ENCODE measurements at places on chromosomes 7 and 10.

GRCh38 chr7:12732428-12732827, 45.0 kb downstream of the ARL4A start:
- DNase-seq, result no peak

GRCh38 chr7:129949292-129950133, 3.2 kb downstream of the UBE2H start:
- peak; percentile 31 for DNase-seq

- DNase-seq, result no peak
Observed at GRCh38 chr10:71289421-71290130, 29.5 kb upstream of the SLC29A3 start.

DNA sequence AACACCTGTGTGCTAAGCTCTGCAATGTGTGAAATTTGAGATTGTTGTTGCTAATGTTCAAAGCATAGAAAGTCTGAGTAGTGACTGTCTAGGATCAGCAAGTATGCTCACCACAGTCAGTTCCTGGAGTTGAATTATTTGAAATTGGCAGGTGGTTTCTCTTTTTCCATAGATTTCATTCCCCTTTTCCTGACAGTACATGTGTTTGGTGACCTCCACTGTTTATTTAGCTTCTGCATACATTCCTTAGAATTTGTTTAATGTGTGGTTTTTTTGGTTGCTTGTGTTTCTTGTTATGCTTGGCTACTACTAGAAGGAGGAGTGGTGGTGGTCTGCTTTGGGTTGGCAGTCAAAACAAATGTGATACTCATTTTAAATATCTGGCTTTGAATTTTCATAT, 52.3 kb downstream of the FOXP2 start:
- peak; percentile 29 for DNase-seq

- DNase-seq, result no peak
Observed at GRCh38 chr7:150447966-150448788, 2.3 kb upstream of the GIMAP8 start.

DNA sequence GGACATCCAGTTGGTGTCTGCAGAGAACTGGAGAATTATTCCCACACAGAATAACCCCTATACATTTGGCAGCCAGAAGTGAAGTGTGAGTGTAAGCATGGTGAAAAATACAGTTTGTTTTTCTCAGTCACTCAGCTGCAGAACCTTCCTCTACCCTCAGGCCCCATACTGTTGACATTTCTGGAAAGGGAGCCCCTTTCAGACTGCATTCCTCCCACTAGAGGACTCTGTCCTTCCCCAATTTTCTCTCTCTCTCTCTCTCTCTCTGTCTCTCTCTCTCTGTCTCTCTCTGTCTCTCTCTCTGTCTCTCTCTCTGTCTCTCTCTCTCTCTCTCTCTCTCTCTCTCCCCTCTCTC, 86.8 kb upstream of the STEAP1B start:
- no peak for DNase-seq

DNA sequence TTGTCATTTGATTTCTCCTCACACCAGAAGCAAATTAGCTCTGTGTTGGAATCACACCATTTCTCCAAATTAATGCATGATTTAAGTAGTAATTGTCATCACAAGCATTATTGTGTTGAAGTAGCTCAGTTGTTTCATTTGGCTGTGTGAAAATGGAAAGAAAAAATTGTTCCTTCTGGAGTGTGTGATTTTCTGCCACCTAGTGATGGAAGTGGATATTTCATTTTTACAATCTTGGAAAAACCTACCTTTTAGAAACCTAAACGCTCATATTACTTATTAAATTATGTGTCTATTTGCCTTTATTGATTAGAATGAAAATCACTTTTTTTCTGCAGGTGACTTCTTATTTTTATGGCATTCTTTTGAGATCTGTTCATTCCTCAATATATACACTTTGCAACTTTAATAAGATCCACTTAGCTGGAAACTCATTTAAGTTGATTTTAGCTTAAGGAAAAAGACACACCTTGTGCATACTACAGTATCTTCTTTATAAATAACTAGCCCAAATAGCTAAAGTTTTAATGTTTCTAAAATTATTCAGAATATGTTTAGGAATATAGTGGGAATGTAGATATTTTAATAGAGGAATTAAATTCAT, 50.0 kb downstream of the SRI start:
- DNase-seq, result no peak

GRCh38 chr7:41822259-41822817, 119.4 kb upstream of the INHBA start:
- no peak for DNase-seq

- DNase-seq, result no peak
Observed at GRCh38 chr7:71193099-71193810, 61.3 kb downstream of the GALNT17 start.

DNA sequence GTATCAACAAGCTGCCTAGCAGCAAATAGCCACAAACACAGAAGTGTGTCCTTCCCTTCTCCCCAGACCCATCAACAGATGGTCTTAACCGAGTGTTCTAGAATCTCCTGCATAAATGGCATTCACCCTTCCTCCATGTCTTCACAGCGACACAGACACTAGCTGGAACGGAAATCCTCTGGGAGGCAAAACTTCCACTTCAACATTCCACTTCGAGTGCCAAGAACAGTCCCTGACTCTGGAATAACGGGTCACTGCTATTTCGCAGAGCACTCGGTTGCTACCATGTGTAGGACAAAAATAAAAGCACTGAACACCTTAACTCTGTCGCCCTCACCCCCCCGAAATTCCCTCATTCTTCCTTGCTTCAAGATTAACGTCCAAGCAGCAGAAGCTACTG, 65.1 kb downstream of the SFMBT2 start:
- no peak for DNase-seq

DNA sequence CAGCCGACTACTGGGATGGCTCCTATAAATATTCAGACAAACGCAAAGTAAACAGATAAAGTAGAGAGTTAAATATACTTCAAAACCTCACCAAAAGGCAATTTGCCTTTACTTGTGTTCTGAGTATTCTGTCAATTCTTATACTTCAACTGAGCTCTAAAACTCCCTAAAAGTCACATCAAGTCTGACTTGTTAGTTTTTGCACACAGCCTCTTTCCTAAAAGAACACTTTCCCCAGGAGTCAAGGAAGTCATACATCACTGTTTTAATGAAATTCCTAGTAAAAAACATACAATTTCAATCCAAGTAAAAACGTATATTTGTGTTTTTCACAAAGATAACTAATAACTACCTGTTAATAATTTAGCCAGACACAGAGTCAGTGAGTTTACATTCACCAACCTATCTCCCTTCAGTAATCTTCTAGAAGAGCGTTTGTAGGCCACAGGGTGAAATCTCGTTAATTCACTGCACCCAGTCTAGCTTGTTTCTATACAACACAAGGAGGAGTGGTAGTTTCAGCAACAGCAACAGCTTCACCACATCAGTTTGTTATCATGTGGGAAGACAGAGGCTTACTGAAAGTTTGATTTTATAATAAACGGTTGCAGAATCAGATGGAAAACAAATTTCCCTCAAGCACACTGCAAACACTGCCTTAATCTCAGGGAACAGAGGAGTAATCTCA, 2.7 kb downstream of the COBL start:
- DNase-seq, result no peak

DNA sequence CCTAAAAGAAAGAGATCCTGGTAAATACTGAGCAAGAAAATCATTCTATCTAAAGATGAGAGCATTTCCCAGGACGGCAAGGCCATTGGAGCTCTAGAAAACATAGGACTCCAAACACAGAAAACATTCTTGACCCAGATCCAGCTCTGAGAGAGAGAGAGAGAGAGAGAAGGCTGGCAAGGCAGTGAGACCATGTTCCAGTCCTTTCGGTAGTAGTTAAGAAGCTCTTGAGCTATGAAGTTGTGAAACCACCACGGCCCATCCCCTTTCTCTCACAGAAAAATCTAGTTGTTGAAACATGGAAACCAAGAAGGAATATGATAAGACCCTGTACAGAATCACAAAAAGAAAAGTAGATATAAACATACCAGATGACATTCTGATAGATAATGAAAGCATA, 212.4 kb upstream of the NPSR1 start:
- DNase-seq, result no peak

DNA sequence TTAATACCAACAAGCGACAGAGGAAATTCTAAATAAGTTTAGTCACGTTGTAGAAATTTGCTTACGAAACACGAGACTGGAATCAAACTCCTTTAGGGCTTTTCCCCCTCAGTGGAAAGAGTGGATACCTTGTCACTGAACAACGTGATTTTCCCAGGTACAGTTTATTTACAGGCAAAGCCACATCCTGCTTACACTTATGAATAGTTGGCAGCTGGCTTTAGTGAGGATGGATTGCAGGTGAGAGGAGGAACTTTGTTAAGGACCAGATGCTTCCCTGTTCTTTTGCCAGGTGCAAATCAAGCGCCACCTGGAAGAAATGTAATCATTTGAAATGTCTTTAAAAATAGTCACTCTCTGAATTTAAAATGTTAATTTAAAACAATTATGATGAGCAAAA, 282.4 kb downstream of the ADARB2 start:
- DNase-seq, result no peak

- no peak for DNase-seq
Observed at GRCh38 chr7:28195910-28196620, 15.5 kb upstream of the JAZF1 start.

DNA sequence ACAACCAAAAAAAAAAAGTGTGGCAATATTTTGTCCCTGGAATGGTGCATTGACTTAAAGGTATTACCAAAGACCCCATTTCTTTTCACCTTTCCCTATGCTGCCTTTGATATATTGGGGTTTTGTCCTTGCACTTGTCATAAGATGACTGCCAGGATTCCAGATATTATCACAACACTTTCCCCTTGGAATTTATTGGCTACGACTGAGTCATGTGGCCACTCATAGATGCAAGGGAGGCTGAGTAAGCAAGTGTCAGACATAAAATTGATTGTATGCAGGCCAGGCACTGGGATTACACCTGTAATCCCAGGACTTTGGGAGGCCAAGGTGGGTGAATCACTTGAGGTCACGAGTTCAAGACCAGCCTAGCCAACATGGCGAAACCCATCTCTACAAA, 83.6 kb downstream of the PPP1R3C start:
- DNase-seq, result no peak

- no peak for DNase-seq
Observed at GRCh38 chr7:41047211-41047610, 655.7 kb downstream of the INHBA start.

DNA sequence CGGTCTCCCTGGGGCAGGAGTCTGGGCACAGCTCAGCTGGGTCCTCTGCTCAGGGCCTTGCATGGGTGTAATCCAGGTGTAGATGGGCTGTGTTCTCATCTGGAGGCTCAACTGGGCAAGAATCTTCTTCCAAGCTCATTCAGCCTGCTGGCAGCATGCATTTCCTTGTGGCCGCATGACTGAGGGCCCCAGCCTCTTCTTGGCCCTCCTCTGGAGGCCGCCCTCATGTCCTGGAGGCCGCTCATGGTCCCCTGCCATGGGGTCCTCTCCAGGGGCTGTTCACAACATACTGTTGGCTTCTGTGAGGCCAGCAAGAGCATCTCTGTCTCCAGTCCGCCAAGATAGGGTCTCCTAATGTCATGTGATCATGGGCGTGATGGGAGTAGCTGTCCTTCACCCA, 437.5 kb upstream of the FOXK1 start:
- DNase-seq, result no peak

GRCh38 chr7:138835087-138835486, 37.1 kb upstream of the ATP6V0A4 start:
- no peak for DNase-seq

GRCh38 chr7:129906700-129907099, 46.1 kb downstream of the UBE2H start:
- no peak for DNase-seq

GRCh38 chr7:106076537-106076936, 35.6 kb downstream of the SYPL1 start:
- DNase-seq, result no peak

DNA sequence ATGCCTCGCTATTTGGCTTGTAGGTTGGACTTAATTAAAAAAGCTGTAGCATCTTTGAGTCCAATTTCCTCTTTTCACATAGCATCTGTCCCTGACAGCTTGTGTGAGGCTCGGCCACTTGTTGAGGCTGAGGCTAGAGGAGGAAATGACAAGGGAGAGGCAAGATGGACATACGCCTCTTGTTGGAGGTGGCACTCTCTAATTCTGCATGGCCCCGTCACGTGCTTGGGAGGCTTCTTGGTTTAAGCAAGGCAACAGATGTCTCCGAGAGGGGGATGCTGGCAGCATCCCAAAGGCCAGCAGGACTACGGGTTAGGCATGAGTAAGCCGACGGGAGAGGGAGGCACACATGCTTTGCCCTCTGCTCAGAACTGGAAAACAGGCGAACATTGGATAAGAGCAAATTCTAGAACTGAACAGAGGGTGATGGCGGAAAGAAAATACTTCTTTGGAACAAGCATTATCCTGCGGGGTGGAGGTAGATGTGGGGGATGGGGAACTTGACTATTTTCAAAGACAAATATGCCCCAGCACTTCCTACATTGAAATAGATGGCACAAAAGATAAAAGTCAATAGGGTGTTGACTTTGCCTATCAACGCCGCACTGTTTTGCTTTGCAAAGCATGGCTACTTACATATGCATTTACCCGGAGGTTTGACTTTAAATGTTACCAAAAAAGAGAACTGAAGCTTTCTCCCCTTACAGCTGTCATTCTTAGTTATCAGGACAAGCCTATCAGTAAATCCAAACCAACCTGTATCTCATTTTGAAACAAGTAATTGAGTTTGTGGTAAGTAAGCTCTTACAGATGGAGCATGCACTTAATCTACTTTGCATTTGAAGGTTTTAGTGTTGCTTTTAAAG, 94.8 kb downstream of the CHN2 start:
- DNase-seq, result peak; percentile 70

- no peak for DNase-seq
Observed at GRCh38 chr10:25393621-25394020, 218.8 kb downstream of the GPR158 start.
